ENCODE measurements at places on chromosomes 12 and 14.

GRCh38 chr12:65603438-65604351 lies 220.6 kb upstream of the HMGA2 start:
- peak; percentile 61 for DNase-seq

DNA sequence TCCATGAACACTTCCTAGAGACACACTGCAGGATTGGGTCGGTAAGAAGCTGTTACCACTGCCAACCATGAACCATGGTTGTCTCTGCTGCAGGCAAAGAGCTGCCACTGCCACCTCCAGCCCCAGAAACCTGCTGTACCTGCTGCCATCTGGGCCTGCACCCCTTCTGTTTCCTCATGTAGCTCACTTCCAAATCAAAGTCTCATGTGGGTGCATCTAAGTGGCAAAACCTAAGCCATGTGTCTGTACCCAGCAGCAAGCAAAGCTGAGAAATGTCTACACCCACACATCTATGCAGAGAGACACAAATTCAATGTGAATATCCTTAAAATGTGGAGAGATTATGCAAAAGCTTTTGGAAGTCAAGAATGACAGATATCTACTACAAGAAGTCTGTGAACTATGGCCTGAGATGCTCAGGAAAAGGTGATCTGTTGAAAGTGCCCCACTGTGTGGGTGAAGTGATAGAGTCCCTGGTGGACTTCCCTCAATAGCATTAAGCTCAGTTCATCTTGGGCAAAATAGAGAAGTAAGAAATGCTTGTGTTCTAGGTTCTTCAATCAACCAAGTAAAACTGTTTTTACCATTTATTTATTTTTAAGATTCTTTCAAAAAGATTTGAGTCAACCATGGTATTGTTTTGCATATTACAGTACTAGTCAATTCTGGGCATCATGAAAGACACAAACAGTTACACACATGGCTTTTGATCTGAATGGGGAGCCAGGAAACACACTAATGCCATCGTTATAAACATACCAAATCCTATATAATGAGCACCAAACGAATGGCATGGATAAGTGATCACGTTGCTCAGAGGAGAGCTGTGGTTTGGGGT lies 64.4 kb downstream of the FOS start:
- DNase-seq, result no peak

DNA sequence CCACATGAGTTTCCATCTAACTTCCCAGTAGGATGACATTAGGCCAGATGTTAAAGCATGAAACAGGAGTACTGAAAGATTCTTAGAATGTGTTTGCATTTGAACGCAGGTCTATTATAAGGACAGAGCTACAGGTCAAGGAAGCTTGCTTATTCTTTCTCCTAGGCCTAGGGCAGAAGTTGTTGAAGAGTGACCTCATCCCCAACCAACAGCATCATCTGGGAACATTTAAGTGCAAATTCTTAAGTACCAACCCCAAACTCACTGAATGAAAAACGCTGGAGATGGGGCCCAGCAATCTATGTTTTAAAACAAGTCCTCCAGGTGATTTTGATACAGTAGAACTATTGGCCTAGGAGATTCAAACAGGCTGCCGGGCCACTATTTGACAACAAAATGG lies 52.4 kb downstream of the PAPLN start:
- DNase-seq, result no peak

DNA sequence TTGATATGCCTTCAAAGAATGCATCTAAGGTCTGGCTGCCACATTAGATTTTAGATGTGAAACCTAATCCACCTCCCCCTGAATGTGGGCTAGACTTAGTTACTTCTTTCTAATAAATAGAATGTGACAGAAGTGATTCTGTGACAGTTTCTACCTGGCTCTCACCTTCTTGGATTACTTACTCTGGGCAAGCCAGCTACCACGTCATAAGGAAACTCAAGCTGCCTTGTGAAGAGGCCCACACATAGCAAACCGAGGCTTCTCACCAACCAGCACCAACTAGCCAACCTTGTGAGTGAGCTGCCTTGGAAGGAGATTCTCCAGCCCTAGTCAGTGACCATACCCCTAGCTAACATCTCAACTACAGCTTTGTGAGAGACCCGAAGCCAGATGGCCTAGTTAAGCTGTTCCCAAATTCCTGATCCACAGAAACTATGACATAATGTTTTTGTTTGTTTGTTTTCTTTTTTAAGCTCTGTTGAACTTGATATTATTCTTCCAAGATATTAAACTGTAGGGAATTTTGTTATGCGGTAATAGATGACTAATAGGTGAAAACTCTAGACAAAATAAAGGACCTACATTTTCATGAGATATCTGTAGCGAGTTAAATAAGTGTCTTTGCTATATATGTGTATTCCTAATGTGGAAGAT lies 6.2 kb downstream of the GPR19 start:
- no peak for DNase-seq

DNA sequence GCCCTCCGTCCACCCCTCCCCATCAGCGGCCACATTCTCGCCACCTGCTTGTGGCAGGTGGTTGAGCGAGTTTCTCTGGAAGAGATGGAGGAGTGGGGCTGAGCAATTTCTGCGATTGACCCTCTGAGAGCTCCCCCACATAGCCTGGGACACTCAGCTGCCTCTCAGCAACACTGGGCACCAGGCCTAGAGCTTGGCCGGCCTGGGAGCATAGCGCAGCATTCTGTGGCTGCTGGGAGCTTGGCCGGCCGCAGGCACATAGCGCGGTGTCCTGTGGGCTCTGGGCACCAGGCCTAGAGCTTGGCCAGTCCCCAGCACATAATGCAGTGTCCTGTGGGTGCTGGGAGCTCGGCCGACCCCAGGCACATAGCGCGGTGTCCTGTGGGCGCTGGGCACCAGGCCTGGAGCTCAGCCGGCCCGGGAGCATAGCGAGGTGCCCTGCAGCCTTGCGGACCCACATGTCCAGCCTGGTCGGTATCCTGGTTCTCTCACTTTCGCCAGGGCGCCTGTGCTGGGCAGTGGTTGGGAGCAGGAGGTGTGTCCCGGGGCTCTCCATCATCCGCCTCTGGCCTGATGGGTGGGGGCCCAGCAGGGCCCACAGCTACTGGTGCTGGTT lies 43.8 kb downstream of the LRCOL1 start:
- DNase-seq, result no peak

DNA sequence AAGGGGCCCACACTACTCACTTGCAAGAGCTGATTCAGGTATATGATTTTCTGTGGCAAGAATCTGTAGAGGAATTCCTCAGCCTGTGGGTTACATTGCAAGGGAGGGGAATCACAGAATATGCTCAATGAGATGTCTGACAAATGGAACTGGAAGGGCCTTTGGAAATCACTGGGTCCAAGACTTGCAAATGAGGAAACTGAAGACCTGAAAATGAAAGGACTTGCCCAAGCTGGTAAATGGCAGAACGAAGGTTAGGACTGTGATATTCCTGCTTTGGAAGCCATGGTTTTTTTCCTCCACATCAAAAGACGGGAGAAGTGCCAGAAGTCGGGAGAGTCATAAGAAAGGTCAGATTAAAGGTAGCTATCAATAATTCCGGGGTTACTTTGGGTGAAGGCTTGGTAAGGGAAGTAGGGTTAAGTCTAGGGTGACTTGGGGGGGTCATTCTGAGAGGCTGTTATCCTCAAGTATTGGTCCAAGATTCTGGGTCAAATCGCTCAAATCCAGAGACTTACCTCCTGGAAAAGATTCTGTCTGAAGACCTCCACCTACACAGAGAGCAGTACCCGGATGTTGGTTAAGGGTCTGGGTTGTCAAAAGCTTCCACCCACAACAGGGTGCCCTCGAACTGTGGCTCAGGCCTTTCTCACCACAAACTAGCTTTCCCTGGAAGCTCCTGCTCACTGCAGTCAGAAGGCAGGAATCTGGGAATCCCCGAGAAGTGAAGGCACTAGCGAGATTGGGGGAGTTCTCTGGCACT lies 539 bp downstream of the PSME2 start:
- peak; percentile 21 for DNase-seq
